ENCODE measurements at places on chromosomes 2 and 18.

- DNase-seq = no peak
Measured at GRCh38 chr2:39093218-39093898, 27.5 kb downstream of the SOS1 start.

- no peak for DNase-seq
Measured at GRCh38 chr2:172642301-172643020, 86.6 kb downstream of the PDK1 start.

DNA sequence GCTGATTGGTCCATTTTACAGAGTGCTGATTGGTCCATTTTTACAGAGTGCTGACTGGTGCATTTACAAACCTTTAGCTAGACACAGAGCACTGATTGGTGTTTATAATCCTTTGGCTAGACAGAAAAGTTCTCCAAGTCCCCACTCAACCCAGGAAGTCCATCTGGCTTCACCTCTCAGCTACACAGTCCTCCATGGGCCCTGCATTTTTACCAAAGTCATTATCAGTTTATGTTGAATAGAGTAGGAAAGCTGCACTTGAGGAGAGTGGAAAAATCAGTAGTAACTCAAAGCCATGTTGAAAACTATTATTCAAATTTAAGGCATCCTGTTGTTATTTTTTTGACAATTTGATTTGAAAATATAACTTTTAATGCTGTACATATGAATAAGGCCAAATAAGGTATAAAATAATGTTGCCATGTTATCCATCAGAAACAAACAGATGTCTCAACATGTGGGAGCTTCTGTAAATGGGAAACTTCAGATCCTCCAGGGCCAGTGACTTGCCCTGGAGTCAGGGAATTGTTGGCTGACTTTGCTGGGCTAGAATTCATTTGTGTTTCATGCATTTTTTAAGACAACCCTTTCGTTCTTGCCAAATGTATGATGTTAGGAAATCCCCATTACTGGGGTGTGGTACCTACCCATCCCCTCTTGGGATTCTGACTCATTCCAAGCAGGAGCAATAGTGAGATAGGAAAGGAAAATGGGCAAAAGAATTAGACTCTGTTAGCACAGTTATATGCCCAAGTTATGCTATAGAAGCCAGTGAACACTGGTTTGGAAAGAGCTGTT is 37.8 kb upstream of the CCDC195 start:
- DNase-seq = no peak

DNA sequence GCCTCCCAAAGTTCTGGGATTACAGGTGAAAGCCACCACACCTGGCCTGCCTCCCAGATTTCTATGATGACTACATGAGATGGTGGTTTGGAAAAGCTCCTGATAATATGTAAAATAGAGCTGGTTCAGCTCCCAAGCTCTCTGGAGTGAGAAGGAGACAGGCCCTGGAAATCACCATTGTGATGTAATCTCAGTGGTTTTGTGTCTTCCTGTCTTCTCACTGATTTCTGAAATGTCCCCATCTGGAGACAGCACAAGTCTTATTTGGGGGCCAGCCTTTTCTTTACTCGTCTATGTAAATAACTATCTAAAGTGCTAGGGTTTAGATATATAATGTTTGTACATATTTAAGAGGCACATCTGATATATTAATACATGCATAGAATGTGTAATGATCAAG is 64.0 kb downstream of the CCNT2 start:
- no peak for DNase-seq

- no peak for DNase-seq
Measured at GRCh38 chr2:199911877-199912161, 726 bp downstream of the C2orf69 start.

DNA sequence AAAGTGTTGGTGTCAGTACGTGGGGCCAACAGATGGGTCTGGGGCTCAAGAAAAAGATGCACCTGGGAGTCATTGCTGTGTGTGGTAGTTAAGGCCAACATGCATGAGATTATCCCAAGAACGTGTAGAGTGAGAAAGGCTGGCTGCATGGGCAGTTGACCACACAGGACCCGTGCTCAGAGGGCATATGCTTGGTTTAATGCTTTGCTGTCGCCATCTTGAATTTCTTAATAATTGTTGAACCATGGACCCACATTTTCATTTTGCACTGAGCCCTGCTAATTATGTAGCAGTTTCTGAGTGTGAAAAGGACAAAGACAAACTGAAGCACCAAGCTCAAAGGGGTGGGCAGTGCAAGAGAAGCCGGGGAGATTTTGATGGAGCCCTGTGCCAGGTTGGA is 148.1 kb downstream of the CYP26B1 start:
- DNase-seq = no peak

DNA sequence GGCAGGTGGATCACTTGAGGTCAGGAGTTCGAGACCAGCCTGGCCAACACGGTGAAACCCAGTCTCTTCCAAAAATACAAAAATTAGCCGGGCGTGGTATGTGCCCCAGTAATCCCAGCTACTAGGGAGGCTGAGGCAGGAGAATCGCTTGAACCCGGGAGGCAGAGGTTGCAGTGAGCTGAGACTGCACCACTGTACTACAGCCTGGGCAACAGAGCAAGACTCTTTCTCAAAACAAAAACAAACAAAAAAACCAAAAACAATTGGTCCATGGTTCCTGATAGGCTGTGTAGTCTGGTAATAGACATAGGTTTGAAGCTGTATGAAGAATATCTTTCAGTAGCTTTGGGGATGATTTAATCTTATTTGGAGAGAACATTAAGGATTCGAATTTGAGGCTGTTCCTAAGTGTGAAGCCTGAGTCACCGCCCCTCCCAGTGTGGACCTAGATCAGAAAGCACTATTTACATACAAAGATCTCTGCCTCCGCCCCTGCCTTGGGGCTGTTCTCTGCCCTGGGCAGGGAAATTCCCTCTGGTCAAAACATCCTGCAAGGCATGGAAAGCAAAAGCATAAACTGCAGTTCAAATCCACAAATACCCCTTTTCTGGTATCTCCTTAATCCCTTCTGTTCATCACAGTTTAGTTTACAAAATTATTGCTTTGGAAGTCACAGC is 52.8 kb upstream of the PMAIP1 start:
- no peak for DNase-seq

DNA sequence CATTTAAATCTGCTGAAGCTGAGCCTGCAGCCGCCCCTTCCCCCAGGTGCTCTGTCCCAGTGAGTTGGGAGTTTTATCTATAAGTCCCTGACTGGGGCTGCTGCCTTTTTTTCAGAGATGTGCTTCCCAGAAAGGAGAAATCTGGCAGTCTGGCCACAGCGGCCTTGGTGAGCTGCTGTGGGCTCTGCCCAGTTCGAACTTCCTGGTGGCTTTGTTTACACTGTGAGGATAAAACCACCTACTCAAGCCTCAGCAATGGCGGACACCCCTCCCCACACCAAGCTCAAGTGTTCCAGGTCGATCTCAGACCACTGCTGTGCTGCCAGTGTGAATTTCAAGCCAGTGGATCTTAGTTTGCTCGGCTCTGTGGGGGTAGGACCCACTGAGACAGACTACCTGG is 97.3 kb downstream of the ACAA2 start:
- DNase-seq = no peak

DNA sequence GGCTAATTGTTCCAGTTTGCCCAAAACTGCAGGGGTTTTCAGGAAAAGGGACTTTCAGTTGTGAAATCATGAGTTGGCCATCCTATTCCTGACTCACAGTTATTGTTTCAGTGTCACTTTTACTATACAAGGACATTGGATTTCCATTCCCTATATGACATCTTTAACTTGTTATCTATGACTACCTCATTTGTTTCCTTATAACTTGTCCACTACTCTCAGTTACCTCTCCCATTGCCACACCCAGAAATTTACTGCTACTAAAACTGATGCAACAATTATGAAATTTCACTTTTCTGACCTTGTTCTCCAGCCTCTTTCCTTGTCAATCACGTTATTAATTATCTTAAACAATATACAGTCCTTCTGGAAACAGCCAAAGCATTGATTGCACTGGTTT is 116.5 kb upstream of the ZNF804A start:
- DNase-seq = no peak

DNA sequence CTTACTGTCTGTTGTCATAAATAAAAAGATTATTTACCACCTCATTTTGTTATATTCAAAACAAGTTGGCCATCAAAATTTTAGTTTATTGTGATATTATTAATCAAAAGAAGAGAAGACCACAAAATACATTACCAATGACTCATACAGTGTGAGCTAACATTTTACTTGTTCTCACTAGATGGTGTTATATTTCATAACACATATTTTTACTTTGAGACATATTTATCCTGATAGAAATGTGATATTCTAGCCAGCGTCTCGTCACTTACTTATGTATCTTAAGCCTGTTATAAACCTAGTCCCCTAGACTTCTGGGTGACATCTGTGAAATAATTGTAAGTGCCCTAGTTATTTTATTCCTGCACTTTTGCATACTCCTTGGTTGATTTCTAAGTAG is 263.2 kb downstream of the CDH7 start:
- no peak for DNase-seq

GRCh38 chr2:220585241-220585640 is 957.8 kb downstream of the SLC4A3 start:
- no peak for DNase-seq

DNA sequence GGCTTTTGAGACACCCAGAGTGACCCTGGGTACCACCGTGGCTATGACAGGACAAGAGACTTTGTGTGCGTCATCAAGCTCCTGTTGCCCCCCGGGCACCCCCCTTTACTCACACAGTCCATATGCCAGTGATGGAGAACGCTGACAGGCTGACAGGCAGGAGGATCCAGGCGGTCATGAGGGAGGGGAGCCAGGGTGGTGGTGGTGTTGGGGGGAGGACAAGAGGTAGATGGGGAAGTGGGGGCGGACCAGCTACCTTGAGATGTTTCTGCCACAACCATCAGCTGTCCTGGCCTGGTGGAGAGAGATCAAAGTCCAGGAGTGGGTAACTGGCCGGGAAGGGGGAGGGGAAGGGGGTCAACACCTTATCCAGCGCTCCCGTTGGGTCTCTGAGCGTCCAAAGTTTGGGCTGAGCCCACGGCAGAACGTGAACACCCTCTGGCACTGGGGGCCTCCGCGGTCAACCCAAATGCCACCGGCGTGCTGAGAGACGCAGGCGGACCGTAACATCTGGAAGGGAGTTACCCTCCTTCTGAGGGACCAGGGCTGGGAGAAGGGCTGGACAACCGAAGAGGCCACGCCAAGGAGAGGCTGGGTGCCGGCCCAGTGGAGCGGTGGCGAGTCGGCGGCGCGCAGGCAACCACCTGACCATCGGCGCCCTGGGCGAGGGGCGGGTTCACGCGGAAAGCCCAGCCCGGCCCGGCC is 575 bp downstream of the TMEM150A start:
- no peak for DNase-seq

GRCh38 chr2:74953796-74954499 is 4.5 kb upstream of the POLE4 start:
- no peak for DNase-seq

GRCh38 chr2:197486175-197486574 is 13.5 kb downstream of the HSPD1 start:
- no peak for DNase-seq

DNA sequence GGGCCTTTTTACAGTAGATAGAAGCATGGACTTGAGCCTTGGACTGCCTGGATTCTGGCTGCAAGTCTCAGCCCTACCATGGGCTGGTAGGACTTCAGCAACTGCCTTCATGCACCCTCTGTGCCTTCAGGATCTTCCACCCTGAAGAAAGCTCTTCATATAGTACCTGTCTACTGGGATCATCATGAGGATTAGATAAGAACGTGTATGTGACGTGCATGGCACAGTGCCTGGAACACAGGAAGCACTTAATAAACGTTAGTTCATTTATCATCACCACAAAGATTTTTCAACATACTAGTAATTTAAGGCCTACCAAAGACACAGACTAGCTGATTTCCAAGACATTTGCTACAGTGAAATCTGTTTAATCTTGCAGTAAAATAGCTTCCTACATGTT is 53.2 kb upstream of the ITM2C start:
- DNase-seq = no peak

GRCh38 chr18:13614641-13615288 is 111.6 kb downstream of the FAM210A start:
- no peak for DNase-seq

GRCh38 chr18:78871618-78872017 is 108.0 kb upstream of the SALL3 start:
- no peak for DNase-seq

GRCh38 chr2:144165599-144166250 is 354.2 kb downstream of the ZEB2 start:
- no peak for DNase-seq

GRCh38 chr2:95530734-95531133 is 46.2 kb upstream of the TRIM43B start:
- no peak for DNase-seq

- no peak for DNase-seq
Measured at GRCh38 chr2:142100970-142101369, 29.8 kb downstream of the LRP1B start.

- DNase-seq = no peak
Measured at GRCh38 chr2:102661846-102662245, 42.5 kb downstream of the SLC9A2 start.

DNA sequence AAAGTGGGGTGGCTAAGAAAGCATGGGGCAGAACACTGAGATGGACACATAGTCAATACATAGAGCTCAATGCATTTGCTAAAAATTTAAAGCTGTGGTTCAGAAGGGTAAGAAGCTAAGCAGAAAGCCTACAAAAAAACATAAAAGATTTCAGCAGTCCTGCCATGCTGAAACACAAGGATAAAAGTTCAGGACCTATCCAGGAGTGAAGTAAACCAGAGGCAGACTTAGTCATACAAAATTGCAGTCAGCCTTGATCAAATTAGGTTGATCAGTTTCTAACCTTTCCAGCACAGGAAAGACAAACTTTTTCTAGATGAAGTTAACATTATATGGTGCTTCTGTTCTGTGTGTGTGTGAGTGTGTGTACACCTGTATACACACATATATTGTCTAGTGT is 120.8 kb upstream of the RBMS1 start:
- DNase-seq = no peak

DNA sequence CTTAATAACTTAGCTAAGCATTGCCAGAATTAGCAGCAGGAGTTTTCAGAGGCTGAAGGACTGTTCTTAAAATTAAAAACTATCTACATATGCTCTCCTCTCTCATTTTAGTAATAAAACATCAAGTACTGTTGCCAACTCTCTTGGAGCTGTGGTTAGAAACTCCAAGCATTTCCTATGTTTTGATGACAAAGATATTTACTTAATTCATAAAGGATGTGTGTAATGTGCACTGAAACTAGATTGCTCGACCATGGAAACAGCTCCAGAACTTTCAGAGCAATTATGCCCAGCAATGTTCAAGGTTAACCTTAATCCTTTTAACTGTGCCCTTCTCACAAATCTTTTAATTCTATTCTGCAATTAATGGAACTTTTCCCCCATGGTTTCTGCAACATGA is 8.4 kb downstream of the GRP start:
- no peak for DNase-seq

GRCh38 chr2:27849558-27850205 is 40.5 kb downstream of the RBKS start:
- no peak for DNase-seq
